Cortex of kidney (tissue), 1 donor: ENCODE measurements at places on chromosomes 1 and 21.

- no peak for DNase-seq
Measured at GRCh38 chr1:24020025-24020424, 39.9 kb upstream of the SRSF10 start.

DNA sequence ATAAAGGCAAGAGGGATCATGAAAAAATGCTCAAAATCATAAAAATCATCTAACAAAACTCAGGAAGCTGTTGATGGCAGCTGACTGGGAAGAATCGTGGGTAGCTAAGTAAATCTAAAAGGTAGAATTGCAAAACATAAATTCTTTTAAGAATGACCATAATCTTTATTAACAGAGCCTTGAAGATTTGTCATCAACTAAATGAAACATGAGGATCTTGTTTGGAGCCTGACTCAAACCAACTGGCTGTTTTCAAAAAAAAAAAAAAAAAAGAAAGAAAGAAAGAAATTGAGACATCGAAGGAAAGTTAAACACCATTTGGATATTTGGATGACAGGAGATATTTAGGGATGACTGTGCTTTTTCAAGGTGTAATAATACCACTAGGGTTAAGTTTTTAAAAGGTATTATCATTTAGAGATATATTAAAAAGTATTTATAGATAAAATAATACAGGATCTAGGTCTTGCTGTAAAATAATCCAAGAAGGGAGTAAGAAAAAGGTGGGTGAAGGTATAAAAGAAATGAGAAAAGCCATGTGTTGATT, 48.6 kb downstream of the CD34 start:
- DNase-seq, result no peak

GRCh38 chr1:205505791-205506190, 1.3 kb downstream of the CDK18 start:
- DNase-seq, result no peak

- DNase-seq, result no peak
Measured at GRCh38 chr1:37448691-37449417, 25.5 kb upstream of the ZC3H12A start.

- DNase-seq, result no peak
Measured at GRCh38 chr1:173097001-173097400, 46.3 kb upstream of the TNFSF18 start.

DNA sequence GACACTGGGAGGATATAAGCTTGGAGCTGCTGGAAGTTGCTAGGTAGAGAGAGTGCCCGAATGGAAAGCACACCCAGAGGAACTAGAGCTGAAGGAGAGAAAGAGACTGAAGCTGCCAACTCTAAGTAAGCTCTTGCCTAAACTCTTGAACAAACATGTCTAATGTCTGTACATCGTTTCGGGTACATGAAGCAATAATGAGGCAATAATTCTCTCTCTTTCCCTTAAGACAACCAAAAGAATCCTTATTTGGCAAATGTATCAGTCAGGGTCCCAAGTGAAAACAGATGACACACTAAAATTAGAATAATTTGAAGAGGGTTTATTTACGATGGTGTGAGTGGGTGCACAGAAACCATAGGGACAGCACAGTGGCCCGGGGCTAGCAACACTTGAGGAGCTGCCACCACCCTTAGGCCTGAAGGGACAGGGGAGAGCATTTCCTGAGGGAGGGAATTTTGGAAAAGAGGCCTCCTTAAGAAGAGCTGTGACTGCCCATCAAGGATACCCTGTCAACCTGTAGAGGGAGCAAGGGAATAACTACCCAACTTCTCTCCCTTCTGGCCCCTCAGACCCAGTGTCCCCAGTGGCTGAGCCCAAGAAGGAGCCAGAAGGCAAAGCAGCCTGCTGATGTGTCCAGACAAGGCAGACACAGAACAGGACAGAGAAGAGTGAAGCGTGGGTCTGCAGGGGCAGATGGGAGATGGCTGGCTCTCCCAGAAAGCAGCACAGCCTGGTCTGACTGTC, 36.1 kb upstream of the KHDRBS1 start:
- DNase-seq, result no peak

GRCh38 chr1:242211254-242212022, 212.5 kb upstream of the MAP1LC3C start:
- DNase-seq, result no peak

DNA sequence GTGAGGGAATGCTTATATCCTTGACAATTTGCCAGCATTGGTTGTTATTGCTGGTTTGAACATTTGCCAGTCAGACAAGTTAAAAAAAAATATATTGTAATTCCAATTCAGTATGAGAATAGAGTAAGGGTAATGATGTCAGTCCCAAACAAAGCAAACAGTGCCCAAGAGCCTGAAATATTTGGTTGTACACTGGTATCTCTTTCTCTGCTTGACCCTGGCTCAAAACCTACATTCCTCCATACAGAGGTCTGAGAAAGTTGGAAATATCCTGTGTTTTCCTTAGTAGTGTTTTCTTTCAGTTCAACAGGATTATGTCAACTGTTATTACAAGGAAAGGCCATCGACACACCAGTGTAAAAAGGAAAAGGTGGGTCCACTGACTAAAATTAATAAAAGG, 145.6 kb downstream of the MRPL39 start:
- no peak for DNase-seq

- DNase-seq, result no peak
Measured at GRCh38 chr1:234014208-234014607, 109.7 kb downstream of the SLC35F3 start.

- no peak for DNase-seq
Measured at GRCh38 chr1:39981945-39982344, 27.0 kb downstream of the MFSD2A start.

- no peak for DNase-seq
Measured at GRCh38 chr1:63632110-63632509, 38.9 kb downstream of the PGM1 start.

DNA sequence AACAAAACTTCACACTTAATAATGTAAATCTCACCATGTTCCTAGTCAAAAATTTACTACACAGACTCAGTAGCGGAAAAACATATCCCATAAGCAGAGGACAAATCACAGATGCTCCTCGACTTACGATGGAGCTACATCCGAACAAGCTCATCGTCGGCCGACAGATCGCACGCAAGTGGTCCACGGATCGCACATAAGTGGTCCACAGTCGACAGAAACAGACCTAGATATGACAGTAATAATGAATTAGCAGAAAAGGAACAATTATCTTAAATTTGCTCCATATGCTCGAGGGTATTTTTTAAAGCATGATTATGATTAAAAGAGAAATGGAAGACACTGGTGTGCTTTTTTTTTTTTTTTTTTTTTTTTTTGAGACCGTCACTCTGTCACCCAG, 36.3 kb downstream of the WDR4 start:
- DNase-seq, result no peak

- DNase-seq, result no peak
Measured at GRCh38 chr1:84506729-84507453, 510 bp upstream of the GNG5 start.

GRCh38 chr1:26743426-26744059, 44.2 kb upstream of the PIGV start:
- no peak for DNase-seq

GRCh38 chr1:40076895-40077312, 20.1 kb downstream of the PPT1 start:
- DNase-seq, result no peak

DNA sequence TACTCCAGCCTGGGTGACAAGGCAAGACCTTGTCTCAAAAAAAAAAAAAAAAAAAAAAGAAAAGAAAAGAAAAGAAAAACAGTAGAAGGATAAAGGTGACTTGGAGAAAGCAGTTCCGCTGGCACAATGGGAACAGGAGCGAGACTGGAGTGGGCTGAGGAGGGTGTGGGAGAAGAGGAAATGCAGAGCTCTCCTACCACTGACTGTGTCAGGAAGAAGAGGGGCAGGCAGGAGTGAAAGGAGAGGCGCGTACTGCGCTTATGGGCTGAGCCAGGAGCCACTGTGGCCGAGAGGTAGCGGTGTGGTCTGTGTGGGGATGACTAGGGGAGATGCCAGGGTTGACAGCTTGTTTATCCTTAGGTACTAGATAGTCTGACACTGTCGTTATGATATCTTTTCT, 6.4 kb upstream of the PROK1 start:
- no peak for DNase-seq

DNA sequence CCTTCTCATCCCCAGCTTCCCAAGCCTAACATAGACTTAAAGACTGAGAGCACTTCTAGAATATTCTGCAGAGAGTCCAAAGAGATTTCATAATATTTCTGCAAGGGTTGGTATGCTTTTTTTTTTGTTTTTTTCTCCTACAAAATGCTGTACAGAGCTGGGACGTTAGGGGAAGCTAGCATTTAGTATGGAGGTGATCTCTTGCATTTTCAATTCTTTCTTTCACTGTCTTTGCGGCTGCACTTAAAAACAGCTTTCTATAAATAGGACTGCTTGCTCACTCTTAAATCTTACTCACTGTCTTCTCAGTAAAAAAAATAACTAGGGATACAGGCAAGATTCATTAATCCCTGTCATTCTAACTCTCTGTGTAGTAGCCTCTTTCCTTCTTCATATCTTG, 7.4 kb downstream of the DSCAM start:
- no peak for DNase-seq

GRCh38 chr1:64318428-64318827, 115.0 kb downstream of the UBE2U start:
- DNase-seq, result no peak

DNA sequence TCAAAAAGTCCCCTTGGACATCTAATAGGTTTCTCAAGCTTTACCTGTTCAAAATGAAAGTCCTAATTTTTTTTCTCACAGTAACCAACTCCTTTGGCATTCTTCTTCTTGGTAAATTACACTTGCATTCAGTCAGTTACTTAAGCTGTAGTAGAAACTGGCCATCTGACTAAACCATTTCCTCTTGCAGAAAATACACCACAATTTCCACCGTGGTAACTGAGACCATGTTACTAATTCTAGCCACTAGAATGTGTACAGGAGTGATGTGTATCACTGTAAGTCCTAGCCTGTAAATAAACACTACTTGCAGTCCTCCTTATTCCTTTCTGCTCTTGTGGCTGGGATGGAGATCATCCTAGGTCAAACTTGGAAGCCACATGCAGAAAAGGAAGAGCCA, 965.4 kb upstream of the TMPRSS15 start:
- no peak for DNase-seq

DNA sequence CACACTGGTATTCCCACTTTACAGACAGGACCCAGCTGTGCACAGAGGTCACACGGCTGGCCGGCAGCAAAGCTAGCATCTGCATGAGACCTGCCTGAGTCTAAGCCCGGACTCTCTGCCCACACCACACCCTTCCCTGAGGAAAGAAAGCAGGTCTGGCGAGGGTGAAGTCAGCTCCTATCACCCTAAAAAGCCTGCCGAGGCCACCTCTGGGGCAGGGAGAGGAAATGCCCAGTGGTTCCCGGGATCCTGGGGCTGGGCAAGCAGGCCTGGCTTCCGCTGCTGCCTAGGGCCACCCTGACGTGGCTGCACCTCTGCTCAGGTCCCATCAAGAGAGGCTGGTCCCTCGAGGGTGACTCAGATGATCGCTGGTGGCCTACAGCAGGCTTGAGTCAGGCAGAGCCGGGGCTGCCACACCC, 42.2 kb downstream of the RAP1GAP start:
- DNase-seq, result no peak

DNA sequence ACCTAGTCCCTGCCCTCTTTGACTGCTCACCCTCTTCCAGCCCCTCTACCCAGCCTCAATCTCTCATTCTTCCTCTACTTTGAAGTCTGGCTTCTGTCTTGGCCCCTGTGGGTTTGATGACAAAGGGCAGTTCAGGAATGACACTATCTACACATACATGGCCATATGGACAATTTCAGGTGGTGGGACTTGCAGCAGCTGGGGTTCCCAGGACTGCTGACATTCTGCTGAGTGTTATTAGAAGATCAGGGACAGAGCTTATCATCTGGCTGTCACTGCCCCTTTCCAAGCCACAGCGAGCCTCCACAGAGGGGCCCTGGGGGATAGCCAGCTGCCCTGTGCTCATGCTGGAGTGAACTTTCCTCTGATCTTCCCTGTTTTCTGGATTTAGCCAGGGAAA, 97.4 kb upstream of the IPO9 start:
- no peak for DNase-seq

DNA sequence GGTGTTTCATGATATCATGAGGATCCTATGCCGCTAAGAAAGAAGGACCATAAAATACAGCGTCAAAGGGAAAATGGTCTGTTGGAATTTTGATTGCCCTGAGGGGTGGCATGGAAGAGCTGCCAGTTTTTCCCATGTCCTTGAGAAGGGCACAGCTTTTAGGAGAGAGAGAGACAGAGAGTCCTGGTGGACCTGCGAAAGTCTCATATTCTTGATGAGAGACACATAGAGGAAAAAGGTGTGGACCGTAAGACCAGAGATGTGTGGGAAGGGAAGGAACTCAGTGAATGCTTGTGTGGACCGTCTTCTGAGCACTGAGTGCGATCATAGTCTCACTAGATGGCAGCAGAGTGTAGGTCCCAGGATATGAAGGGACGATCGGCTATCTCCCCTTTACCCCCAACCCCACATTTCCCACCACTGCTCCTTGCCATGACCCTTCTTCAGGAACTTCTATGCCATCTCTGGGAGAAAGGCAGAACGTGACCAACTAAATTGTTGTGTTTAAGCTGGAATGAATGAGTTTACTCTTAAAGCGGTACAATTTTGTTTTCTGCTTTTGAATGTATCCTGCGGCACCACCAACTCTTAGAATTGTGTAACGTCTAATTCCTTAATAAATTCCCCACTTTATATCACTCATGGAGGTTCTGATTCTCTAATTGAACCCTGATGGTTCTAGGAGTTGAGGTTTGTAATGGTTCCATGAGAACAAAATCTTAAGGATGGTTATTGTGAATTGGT, 117.7 kb downstream of the CTH start:
- DNase-seq, result no peak

DNA sequence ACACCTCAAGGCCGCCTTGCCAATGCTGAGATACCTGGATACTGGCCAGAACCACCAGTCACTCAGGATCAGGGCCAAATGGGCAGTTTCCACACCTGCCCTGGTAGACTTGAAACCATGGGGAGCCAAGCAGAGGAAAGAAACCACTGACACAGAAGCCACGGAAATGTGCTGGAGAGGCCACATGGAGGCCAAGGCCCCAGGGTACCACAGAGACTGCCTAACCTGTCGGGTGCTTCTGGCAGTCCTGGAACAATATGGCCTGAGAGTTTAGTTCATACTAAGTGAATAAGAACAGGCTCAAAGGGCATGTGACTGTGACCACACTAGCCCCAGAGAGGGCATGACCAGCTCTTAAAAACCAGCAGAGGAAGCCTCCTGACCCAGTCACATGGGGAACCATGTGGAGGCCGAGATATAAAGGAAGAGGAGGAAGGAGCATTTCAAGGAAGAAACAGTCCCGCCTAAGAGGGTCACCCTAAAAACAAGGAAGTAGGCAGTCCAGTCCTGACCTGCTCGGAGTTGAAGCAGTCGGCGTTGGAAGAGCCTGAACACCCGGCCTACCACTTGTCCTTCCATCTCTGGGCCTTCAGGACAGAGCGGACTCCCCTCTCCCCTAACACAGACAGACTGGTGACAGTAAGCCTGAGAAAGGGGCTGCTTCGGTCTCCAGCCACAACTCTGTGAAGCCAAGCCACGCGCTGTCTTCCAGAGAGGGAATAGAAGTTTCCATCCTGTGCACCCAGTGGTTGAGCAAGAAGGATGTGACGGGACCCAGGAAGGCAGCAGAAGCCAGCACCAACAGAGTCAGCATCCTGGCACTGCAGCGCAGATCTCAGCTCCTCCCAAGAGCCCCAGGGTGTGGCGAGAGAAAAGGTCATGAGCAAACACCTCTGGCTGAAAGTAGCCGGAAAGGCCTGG, at the start of gene DENND2D:
Gene DENND2D (minus strand): TSS at position 766 of the 921 bp plus-strand sequence. CDS start 187 bp downstream, at position 579.
- no peak for DNase-seq

GRCh38 chr1:46557403-46557802, 6.0 kb upstream of the KNCN start:
- no peak for DNase-seq
